ENCODE measurements at places on chromosomes 3 and 15.

DNA sequence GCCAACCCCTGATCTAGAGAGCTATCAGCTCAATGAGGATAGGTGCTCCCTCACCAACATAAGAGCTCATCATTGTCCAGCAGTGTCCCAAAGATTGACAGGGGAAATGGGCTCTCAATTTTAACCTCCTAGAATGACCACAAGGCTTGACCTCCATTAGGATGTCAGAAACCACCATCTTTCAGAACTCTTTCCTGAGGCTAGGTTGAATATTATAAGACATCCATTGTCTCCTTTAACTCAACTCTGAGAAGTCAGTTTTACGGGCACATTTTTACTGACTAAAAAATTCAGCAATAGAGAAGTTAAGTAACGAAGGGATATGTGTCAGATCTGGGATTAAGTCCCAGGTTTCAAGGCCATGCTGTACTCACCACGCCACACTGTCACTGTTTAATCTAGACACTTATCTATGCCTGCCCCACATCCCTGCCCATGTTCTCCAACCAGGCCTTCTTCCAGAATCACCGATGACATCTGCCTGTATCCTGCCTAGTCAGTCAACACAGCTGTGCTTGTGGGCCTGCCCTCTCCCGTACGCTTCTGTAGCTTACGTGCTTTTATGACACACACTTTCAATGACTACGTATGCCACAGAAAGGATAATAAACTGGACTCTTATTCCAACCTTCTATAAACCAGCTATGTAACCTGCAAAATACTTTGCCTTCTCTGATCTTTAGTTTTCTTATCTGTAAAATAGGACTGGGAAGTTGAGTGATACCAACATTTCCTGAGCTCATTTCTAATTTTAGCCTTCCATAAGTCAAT, 17.1 kb upstream of the MUC13 start:
- no peak for DNase-seq

GRCh38 chr3:138367911-138368310, 19.5 kb downstream of the MRAS start:
- DNase-seq = no peak

DNA sequence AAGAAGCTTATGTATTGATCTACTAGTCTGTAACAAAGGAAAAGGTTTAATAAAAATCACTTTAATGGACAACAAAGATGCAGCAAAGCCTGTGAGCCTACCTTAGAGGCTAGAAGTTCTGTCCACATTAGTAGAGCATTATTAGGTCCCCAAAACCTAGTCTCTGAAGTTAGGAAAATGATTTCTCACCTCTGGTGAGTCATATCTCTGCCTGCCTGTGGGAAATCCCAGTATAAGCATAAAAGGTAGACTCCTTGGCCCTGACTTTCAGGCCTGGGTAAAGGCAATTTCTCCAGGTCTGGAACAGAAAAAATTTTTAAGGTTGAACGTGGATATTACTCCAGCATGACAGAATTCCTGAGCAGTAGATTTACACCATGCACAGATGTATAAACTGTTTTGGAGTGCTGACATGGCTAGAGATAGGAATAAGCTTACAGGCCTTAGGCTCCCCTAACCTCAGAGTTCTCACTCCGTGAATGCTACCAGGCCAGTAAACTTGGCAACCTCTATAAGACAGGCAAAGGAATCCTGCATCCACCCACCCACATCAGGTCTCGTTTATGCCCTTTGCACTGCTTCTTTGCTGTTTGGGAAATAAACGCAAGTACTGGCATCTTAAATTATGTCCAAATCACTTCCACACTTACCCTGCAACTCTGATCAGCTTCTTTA, 104.1 kb downstream of the SERPINI1 start:
- no peak for DNase-seq

DNA sequence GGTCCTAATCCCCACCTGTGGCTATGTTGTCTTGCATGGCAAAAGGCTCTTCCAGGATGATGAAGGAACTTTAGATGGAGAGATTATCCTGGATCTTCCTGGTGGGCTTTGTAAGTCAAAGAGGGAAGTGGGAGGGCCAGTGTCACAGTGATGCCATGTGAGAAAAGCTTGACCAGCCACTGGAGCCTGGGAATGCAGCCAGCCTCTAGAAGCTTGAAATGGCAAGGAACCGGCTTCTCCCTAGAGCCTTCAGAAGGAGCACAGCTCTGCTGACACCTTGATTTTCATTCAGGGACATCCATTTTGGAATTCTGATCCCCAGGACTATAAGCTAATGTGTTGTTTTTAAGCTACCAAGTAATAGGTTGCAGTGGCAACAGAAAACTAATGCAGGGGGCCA, 58.3 kb downstream of the CLEC3B start:
- DNase-seq = no peak

GRCh38 chr3:277873-278272, 81.3 kb downstream of the CHL1 start:
- no peak for DNase-seq

GRCh38 chr3:115165266-115165665, 18.2 kb upstream of the ZBTB20 start:
- DNase-seq = no peak

DNA sequence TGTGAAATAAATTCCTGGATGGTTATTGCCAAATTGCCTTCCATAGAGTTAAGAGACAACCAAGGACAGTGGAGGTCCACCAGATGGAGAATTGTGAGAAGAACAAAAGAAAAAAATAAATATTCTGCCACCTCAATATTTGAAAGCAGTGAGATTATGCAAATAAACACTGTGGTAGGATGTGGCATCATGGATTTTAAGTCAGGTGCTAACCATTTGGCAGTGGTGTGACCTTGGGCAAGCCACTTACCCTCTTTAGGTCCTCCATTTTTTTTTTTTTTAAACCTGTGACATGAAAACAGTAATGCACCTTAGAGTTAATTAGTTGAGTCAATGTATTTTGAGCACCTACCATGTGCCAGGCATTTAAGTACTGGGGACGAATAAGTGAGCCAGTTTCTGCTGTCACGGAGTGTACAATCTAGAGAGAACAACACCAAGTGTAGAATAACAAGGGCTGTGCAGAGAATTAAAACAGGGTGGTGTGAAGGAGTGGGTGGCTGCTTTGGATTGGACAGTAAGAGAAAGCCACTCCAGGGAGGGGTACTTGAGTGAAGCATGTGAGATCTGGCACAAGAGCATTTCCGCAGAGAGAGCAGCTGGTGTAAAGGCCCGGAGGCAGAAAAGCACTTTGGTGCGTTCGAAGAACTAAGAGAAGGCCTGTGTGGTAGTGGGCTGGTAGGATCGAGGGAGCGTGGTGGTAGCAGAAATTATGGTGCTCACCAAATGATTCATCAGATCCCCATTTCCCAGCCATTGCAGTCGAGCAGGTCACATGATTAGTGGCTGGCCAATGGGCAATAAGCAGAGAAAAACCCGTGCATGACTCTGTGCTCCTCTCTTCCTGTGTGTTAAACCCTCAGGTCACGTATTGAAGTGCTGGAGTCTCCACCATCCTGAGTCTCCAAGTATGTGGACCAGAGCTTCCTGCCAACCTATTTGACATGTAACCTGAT, 39.2 kb downstream of the CCK start:
- no peak for DNase-seq

DNA sequence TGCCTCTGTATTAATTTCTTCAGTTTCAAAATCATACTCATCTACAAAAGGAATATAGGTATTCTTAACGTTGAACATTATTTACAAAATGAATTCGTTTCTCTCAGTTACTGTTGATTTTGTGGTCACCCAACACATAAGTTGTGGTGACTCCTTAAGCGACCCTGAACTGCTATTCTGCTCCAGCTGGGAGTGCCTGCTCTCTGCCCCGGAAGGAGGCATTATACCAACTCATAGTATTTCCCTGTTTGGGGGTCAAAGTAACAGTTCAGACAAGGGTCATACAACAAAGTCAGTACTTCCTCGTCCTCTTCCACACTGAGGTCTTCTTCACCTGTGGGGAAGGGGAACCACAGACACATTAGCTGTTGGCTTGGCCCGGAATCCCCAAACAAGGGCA, 75.7 kb upstream of the FAM3D start:
- DNase-seq = no peak

GRCh38 chr3:50193286-50193685, 1.9 kb downstream of the GNAT1 start:
- DNase-seq = no peak

DNA sequence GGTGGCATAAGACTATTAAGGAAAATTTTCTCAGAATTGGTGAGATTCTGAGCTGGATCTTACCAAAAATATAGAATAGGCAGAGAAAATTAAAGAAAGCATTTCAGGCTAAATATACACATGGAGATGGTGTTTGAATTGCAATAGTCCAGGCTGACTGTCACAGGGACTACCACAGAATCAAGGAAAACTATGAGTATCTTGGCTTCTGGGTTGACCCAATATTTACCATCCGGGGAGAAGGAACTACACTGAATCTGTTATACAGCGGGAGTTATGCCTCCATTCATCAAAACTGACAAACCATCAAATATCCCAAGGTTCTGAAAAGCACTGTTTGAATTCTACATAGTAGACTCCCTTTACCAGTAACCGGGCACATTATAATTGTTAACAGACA, 102.2 kb downstream of the TUSC7 start:
- DNase-seq = no peak

GRCh38 chr3:182617500-182617899, 175.8 kb upstream of the ATP11B start:
- no peak for DNase-seq

- no peak for DNase-seq
Measured at GRCh38 chr3:21466476-21466875, 284.5 kb downstream of the ZNF385D start.

DNA sequence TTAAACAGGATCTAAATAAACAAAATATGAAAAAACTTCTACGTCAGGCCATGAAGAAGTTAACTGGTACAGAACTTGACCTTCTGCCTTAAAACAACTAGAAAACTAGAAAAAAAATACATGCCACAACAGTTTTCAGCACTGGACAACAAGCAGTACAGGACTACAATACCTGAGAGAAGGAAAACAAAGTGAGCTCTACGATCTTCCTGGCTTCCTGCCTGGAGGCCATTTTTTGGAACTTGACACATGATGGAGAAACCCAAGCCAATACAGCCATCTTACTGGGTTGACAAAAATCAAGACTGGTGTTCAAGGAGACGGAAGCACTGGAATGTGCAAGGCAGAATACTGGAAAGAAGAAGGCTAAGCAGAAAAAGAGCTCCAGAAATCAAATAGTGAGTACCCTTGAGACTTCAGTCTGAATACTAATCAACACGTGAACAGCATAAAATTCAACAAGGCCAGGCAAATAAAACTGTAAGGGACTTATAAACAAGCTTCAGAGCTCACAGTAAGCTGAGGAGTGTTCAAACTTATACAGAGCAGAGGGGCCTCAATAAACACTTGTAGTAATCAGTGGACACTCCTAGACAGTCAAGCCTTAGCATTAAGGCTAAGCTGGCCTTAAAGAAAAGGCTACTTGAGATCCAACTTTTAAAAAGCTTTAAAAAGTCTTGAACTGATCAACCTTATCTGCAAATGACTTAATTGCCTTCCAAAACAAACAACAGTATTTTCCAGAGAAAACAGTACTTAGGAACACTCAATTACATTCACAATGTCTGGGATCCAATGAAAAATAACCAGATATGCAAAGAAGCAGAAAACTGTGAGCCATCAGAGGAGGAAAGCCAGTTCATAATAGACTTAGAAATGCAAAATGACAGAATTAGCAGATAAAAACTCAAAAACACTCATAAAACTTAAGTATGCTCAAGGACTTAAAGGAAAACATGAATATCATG, 63.2 kb downstream of the DLG1 start:
- DNase-seq = no peak

- no peak for DNase-seq
Measured at GRCh38 chr3:112776836-112777235, 69.8 kb downstream of the CD200R1L start.

- DNase-seq = peak; percentile 47
Measured at GRCh38 chr3:63818282-63819150, 583 bp upstream of the C3orf49 start.

- DNase-seq = no peak
Measured at GRCh38 chr3:81931265-81932251, 170.1 kb upstream of the GBE1 start.

GRCh38 chr3:158488670-158489069, 82.3 kb upstream of the MLF1 start:
- DNase-seq = no peak

DNA sequence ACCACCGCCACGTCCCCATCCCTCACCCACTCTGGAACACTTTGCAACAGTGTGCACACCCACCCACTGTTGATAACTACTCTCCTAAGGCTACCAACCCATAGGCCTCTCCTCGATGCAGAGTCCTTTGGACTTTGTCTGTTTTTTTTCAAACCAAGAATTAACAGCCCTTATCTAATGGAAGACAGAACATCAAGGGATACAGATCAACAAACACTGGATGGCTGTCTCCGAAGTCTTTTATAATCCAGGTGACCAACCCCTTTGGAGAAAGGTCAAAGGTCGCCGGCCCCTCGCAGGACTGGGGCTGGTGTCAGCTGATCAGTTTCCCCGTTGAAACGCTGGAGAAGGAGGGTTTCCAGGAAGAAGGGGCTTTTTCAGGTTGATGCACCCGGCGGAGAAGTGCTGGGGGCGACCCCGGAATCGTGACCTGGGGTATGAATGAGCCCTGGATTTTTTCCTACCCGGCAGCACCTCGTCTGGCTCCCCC, 532 bp downstream of the B4GALT4 start:
- no peak for DNase-seq

DNA sequence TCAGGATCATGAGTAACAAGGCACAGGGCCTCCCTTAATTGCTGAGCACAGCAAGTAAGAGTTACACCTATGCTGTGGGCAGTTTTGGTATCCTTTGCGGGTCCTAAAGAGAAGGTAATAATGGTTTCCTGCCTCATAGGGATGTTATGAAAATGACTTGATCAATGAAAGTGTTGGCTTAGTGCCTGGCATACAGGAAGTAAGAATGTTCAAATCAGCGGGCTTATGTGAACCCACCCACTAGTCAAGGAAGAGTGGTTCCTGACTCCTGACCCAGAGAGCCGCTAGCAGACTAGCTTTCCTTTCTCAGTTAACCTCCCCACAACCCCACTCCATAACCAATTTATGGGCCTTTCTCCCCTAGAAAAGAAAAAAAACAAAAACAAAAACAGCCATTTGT, 5.2 kb upstream of the ADAMTS9 start:
- DNase-seq = peak; percentile 15

- no peak for DNase-seq
Measured at GRCh38 chr3:195440379-195440778, 2.4 kb downstream of the ACAP2 start.

DNA sequence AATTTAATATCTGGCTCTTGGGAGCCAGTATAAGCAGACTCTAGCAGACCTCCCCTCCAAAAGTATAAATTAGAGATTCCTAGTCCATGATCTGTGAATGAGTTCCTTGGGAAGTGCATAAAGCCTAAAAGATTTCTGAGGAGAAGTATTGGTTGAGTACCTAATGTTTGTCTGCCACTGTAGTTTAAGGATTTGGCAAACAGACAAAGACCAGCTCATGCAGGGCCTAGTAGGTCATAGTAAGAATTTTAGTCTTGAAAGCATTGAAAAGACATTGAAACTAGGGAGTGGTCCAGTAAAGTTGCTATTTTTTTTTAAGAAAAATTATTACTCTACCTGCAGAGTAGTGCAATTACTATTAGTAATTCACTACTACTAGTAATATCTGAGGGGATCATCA, 67.5 kb downstream of the SPRED1 start:
- DNase-seq = no peak

GRCh38 chr15:48423342-48423741, 92.1 kb downstream of the DUT start:
- no peak for DNase-seq

GRCh38 chr3:61985020-61985419, 388.3 kb downstream of the FEZF2 start:
- DNase-seq = no peak
